ENCODE measurements at places on chromosomes 1 and 21.

- no peak for DNase-seq
Measured at GRCh38 chr1:177847843-177848242, 122.0 kb downstream of the SEC16B start.

DNA sequence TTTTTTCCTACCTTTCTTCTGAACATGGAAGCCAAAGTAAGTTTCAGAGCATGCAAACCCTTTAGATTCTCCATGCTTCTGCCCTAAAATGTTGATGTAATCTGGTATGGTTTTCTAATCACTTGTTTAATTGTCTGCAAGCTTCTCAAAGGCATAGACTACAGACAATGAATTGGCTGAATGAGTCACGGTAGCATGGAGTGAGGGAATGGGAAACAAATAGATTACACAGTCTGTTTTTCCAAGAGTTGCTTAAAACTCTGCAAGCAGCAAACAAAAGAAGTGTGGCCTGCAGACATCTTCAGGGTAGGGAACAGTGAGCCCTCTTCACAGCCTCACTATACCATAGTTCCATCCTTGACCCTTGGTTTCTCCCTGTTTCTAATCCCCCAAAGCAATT is 326.0 kb downstream of the BARHL2 start:
- DNase-seq, result no peak

- no peak for DNase-seq
Measured at GRCh38 chr1:209150114-209150513, 433.4 kb upstream of the CAMK1G start.

DNA sequence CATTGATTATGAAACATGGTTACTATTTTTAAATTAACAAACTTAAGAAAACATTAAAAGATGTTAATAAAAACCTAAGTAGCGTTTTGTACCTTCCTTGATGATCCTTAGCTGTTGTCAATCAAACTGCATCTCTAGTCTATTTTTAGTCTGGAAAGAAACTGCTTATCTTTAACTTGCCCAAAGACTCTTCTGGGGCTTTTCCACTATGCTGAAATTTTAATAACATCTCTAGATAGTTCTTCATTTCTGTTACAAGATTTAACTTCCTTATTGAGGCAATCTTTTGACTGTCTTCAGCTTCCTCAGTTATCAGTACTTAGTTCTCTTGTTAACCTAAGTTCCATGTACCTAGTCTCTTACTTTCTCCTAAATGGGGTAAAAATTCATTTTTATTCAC is 135.9 kb upstream of the HMCN1 start:
- DNase-seq, result no peak

DNA sequence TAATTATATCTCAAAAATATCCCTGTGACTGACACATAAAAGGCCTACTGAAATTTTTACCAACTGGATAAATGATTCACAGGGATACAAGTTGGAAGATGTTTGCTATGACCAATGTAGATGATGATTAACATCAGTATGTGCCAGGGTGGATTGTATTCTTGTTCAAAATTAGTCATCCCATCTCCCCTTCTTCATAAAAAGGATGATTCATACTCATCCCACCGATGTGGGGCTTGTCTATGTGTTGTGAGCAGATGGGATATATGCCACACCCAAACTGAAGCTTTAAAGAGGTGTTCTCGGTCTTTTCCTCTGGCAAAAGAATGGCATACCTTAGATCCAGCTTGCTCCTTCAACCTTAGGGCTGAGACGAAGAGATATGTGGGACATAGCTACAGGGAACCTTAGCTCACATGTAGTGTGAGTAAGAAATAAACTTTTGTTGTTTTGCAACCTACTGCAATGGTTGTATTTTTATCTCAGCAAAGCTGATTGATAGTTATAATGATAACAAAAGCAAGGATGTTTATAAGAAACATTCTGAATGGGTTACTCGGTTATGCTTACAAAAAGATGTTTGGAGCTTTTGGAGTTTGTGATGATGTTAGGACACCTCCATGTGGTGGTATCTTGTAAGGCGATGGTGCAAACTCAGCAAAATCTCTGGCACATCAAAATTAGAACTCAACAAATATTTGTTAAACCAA is 29.4 kb downstream of the SPATA17 start:
- DNase-seq, result no peak

DNA sequence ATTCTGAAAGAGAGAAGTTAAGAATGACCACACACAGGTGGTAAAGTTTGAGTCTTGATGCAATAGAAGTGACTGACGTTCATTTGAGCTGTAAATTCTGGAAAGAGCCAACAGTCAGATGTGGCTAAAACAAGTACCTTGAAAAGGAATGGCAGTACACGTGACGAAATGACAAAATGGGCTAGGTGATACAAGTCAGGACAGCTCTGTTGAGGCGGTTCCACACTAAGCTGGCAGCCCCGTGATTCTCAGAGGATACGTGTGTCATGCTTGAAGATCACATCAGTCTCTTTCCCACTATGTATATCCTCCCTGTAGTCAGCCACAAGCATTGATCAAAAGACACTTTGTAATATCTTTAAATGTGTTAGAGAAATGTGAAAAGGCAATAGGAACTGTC is 881.3 kb upstream of the ADGRL2 start:
- DNase-seq, result no peak

- no peak for DNase-seq
Measured at GRCh38 chr1:229759037-229759435, 133.0 kb downstream of the URB2 start.

DNA sequence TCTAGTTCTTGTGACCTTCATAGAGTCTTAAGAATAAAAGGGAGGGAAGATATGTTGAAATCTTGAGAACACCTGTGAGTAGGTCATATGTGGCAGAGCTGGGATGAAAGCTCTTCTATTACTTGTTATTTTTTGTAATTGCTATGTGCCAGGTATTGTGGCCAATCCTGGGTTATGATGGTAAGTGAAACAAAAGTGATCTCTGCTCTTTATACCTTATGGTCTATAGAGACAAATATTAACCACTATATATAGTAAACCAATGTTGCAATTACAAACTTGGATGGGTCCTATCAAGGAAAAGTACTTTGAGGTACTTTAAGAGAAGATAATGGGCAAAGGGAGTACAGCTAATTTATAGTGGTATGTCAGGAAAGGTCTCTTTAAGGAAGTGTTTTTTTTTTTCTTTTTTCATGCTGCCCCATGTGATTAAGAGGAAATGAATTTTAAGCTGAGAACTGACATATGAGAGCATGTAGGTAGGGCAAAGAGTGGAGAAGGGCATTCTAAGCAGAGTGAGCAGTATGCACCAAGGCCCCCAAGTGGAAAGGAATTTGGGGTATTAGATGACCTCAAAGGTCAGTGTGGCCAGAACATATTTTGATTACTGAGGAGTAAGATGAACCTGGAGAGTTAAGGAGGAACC is 43.3 kb downstream of the POU2F1 start:
- DNase-seq, result no peak

GRCh38 chr1:153626904-153627714 is at the start of gene S100A13:
S100A13 (minus strand) TSS chr1:153627505; CDS start chr1:153626472, 1,033 bp downstream.
- DNase-seq, result no peak

DNA sequence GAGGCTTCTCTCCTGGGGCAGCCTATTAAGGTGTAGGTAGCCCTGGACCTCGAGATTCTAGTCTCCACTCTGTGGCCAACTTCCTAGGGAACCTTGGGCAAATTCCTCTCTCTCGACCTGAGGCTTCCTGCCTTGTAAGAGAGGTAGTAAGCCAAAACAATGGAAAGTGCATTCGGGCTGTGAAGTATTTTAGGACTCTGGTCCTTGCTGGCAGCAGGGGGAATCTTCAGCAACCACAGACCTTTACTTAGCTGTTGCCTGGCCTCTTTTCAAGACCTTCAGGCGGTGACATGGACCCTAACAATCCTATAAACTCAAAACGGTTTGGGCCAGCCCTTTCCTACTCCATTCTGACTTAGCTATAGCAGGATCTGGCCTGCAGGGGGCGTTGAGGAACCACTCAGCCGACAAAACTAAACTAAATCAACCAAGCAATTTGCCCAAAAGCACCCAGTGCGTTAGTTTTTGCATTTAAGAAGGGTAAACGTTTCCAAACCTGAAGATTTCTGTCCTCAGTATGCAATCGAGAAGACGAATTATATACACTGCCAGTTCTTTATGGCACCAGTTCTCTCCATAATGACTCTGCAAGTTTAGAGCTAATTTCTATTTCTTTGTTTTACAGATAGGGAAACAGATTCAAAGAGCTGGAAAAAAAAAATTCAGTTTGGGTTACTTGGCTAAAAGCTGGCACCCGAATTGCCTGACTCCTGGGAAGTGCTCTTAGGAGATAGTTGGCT is 10.9 kb upstream of the SESN2 start:
- DNase-seq, result peak; percentile 71

DNA sequence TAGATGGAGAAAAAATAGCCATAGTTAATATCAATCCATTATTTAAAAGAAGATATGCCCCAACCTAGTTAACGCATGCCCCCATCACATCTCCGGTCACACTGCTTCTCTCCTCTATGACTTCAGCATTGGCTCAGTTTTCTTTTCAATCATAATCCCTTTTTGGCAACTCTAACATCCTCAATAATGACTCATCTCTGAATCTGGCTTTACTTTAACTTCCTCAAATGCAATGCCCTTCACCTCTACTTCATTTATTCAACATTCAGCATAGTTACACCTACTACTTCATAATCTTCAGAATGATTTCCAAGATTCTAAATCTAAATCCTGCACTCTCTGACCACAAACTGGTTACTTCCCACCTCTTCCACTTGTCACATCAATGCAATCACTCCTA is 417.3 kb downstream of the USH2A start:
- DNase-seq, result no peak

DNA sequence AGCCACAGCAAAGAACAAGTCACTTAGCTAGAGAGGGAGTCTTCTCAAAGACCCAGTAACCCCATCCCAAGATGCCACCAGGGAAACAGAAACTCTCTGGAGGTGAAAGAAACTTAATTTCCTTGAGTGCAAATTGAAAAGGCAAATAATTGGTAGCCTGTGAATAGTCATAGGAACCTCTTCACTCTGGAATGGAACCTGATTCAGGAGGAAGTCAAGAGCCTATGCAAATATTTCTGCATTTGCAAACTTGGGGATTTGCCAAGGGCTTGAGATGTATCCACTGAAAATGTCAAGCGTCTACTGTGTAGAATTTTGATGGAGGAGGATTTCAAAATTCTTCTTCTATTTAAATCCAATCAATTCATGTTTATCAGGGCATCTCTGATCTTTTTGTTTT is 5.7 kb downstream of the HIVEP3 start:
- DNase-seq, result no peak
